ENCODE measurements at places on chromosomes 7 and 10.
A peak's percentile ranks its signal among the peaks of the same experiment; 100 is the strongest.

- H3K27me3 ChIP-seq, result no peaks in the 10 kb centered on the region
- no peaks in the 10 kb centered on the region for H3K36me3 ChIP-seq
- H3K27ac ChIP-seq, result no peak overlapping the region
- no peak overlapping the region for H3K4me3 ChIP-seq
- no peak for DNase-seq
- peaks cover 9% of the 10 kb centered on the region for H3K4me1 ChIP-seq
These were observed 12.5 kb downstream of the CYP3A43 start for GRCh38 chr7:99840136-99840869.

GRCh38 chr10:73134727-73135126 lies 24.5 kb downstream of the NUDT13 start:
- H3K4me3 ChIP-seq, result no peak overlapping the region
- H3K27ac ChIP-seq, result no peak overlapping the region
- no peaks in the 10 kb centered on the region for H3K27me3 ChIP-seq
- no peak for DNase-seq
- H3K36me3 ChIP-seq, result peaks cover 18% of the 10 kb centered on the region

GRCh38 chr7:55467047-55467593 lies 102.0 kb downstream of the LANCL2 start:
- H3K36me3 ChIP-seq, result no peaks in the 10 kb centered on the region
- H3K27me3 ChIP-seq, result no peaks in the 10 kb centered on the region
- DNase-seq, result no peak

GRCh38 chr10:49187950-49188761 lies at the start of gene TMEM273:
Gene TMEM273 (minus strand): TSS chr10:49188391. CDS start chr10:49188336, 55 bp downstream.
- peak; percentile 65 for DNase-seq
- no peak within 1 kb of the TSS for H3K4me3 ChIP-seq
- peaks cover 8% of the 10 kb centered on the region for H3K4me1 ChIP-seq

GRCh38 chr10:100148353-100149211 lies 37.2 kb downstream of the ERLIN1 start:
- no peak overlapping the region for H3K27ac ChIP-seq
- no peak overlapping the region for H3K4me3 ChIP-seq
- DNase-seq, result no peak
- no peaks in the 10 kb centered on the region for H3K36me3 ChIP-seq
- H3K27me3 ChIP-seq, result no peaks in the 10 kb centered on the region

- DNase-seq, result peak; percentile 94
- H3K27ac ChIP-seq, result no peak overlapping the region
These were observed 354.2 kb downstream of the DNAJB6 start for GRCh38 chr7:157690833-157691585.
